ENCODE measurements at places on chromosomes 5 and 9. TPM values are rescaled to one million over a fixed set of nuclear protein-coding genes. Genes with fewer than 3 reads are reported as not detected.

- no peak for DNase-seq
Measured at GRCh38 chr5:16618138-16618897, 1.5 kb upstream of the RETREG1 start.

DNA sequence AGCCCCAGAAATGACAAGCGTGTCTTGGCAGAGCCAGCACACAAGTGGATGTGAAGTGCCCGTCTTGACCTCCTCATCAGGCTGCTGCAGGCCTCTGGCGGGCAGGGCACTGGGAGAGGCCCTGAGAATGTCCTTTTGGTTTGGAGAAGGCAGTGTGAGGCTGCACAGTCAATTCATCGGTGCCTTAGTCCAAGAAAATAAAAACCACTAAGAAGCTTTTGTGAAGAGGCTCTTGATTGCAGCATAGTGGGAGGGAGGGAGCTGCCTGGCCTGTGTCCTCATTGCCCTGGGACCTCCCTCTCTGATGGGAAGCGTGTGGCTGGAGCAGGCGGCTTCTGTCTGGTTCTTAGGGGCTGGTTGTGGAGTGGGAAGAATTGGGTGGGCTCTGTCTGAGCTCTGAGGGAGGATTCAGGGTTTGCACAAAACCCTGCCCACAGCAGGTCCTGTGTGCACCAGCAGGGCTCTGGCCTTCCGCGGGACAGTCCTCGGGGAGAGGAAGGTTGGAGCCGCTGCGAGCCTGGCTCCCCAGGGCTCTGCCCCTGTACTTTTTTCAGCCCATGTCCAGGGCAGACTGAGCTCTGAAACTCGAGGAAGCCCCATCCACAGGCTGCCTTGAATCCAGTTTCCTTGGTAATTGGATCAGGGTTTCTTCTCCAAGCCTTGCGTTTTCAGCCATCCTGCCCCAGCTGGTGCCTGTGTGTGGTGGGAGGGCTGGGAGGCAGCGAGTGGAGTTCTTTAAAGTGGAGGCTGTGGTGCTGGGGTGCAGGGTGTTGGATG is 1.1 kb downstream of the HRCT1 start:
- no peak for DNase-seq

DNA sequence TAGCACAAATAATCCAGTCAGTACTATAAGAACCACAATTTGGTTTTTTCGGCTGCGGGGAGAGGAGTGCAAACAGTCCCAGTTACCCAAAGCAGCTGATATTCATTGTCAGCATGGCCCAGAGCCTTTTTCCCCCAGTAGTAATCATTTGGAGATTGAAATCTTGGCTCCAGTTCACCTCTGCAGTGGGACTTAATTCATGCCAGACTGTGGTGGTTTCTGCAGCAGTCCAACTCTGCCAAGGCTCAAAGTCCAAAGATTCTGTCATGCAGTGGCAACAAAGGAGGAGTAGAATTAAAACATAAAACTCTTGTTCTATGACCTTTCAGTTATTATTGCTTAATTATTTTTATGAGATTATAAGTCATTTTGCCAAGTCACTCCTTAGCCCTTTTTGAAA is 25.0 kb upstream of the TRIM36 start:
- DNase-seq = no peak

GRCh38 chr9:107425101-107426025 is 64.2 kb downstream of the KLF4 start:
- no peak for DNase-seq

DNA sequence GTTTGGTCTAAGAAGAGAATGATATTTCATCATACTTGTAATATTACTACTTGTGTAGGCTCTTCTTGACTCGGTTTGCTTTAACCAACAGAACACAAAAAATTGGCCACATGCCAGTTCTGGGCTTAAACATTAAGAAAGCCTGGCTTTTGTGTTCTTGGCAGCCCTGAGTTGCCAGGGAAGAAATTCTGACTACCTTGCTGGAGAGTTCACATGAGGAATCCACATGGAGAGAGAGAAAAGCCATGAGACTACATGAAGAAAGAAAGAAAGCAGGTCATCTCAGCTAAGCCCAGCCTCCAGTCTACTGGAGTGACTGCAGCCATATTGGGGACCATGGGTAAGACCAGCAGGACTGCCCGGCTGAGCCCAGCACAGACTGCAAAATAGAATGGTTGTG is 524.8 kb downstream of the RAB3C start:
- no peak for DNase-seq

DNA sequence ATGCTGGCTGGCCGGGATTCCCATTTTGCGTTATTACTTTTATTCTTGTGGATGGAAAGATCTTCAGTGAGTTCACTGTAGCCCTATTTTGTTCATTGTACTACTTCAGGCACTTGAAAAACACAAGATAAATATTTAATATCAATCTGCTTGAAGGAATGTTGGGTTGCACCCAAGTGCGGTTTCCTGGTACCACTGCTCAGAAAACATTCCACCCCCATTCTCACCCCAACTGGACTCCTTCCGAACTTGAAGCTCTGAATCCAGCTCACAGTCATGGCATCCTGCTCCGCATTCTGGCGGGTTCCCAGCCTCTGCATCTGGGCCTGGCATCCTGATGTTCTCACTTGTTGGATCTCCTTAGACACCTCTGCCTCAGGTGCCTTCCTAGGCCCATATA is 103.2 kb downstream of the CFAP90 start:
- DNase-seq = no peak

GRCh38 chr9:126607086-126607485 is 6.6 kb upstream of the LMX1B start:
- no peak for DNase-seq

DNA sequence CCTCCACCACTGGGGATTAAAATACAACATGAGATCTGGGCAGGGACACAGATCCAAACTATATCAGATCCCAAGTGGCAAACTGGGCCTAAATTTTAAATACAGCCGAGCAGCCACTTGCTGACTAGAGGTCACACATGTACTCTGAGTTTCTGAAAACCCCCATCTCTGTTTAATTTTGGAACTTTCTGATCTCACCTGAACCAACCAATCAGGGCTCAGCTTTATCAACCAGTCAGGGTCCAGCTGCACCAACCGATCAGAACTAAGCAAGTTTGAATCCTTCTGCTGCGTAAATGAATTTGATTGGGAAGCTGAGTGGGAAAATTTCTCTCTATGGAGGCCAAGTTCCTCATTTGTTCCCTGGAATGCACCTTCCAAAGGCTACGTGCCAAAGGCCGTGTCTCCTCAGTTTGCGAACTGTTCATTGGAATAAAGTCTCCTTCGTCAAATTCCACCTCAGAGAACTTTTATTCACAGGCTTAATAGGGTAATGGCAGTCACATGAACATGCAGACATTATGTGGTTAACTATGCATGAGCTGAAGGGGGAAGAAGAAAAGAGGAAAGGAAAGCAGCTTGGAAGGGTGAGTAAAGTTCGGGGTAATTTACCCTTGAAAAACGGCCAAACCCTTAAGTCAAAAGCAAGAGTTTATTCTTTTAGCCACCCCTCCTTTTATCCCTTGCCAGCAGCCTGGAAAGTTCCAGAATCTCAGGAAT is 3.7 kb downstream of the CD180 start:
- DNase-seq = no peak

DNA sequence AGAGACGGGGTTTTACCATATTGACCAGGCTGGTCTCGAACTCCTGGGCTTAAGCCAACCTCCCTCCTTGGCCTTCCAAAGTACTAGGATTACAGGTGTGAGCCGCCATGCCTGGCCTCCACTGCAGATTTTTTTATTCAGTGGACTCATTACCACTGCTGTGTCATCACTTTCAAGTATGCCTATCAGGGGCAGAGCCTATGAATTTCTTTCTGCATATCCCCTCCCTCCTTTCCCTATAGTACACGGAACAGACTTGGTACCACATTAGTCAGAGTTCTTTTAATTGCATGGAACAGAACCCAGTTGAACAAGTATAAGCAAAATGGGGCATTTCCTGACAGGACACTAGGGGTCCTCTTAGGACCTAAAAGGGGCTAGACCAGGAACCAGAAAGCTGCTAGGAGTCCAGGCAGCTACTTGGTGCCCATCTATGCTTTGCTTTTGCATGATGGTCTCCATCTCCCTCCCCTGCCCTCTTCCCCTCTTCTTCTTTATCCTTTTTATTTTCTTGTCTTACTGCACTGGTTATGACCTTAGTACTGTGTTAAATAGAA is 5.8 kb downstream of the BSPRY start:
- DNase-seq = peak; percentile 52

GRCh38 chr9:15480028-15480427 is 30.7 kb downstream of the PSIP1 start:
- no peak for DNase-seq

GRCh38 chr9:34125681-34126206 is 754 bp downstream of the DCAF12 start:
- DNase-seq = peak; percentile 35

- no peak for DNase-seq
Measured at GRCh38 chr5:119405419-119405818, 46.9 kb upstream of the HSD17B4 start.

GRCh38 chr5:10364186-10364689 is 10.7 kb downstream of the MARCHF6 start:
- DNase-seq = no peak

- DNase-seq = no peak
Measured at GRCh38 chr9:100913257-100913656, 115.3 kb upstream of the PLPPR1 start.

- DNase-seq = no peak
Measured at GRCh38 chr9:112489039-112489546, 2.5 kb downstream of the KIAA1958 start.

GRCh38 chr5:176535101-176535663 is 2.0 kb downstream of the RNF44 start:
- DNase-seq = no peak

DNA sequence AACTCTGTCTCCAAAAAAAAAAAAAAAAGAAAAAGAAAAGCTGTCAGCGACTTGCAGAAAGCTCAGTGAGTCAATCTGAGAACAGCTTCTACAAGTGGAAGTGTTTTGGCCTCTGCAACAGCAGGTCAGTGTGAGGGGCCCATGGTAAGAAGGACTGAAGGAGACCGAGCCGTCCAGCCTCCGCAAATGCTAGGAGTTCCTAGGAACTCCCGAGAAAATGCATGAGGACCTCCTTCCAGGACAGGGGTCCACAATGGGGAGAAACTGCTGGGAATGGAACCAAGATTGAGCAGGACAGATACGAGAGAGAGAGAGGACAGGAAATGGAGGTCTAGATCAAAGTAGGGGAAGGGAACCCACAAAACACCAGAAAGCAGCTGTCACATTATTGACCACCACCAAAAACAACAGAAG is 180.5 kb downstream of the CRB2 start:
- DNase-seq = no peak

- no peak for DNase-seq
Measured at GRCh38 chr5:123549256-123549904, 37.4 kb downstream of the CSNK1G3 start.

DNA sequence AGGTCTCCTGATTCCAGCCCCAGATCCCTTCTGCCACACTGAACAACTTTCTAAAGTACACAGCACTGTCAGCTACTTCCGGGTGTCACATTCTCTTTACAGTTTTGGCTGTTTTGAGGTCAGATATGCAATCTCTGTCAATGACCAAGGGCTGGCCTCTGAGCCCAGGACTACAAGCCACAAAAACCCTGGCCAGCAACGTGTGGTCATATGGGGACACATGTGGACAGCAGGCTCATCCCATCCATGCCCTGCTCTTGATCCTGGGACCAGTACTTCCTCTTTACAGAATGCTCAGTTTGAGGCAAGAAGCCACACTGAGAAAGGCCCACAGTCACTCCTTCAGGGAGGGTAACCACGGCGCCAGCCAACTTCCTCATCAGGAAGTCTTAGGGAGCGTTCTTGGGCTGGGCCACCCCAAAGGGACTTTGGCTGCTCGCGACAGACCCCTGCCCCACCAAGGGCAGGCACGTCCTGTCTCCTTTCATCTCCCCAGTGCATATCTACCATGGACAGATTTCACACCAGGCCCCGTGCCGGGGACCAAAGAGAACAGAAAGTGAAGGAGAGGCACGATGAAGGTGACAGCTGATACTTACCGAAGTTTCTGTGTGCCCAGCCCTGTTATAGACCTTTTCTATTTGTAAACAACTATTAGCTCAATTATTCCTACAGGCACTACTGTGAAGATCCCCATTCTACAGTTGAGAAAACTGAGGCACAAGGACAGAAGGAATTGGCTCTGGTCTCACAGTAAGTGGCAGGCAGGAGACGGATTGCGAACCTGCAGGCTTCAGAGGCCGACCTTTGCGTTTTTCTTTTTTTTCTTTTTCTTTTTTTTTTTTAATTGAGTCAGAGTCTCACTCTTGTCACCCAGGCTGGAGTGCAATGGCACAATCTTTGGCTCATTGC is 37.3 kb downstream of the STK10 start:
- DNase-seq = no peak

- no peak for DNase-seq
Measured at GRCh38 chr5:155587458-155587857, 573.9 kb downstream of the KIF4B start.

GRCh38 chr5:74916831-74917710 is 50.9 kb upstream of the FAM169A start:
- DNase-seq = peak; percentile 80

DNA sequence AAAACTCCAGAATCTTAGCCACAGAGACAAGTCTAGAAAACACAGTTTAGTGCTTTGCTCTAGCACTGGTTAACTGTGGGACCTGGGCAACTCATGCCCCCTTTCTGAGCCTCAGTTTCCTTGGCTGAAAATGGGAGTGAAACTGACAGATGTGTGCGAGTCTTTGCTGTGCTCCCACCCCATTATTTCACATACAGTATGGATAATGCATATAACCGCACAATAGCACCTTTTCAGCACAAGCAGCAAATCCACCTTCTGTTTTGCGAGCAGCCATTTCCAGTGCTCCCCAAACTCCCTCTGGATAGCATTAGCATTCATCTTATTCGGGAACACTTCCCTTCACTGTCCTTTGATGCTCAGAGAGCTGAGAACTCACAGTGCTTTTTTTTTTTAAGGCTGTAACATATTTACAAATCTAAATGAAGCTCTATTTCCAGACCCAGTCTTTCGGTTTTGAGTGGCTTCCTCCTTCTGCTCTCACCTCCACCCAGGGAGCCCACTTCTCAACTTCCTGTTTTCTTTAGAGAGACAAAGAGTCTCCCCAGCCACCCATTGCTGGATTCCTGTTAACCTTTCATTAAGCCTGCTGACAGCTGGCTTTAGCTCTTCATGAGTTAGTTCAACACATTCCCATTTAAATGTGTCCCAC is 49.2 kb downstream of the TIMD4 start:
- DNase-seq = no peak

PCDHGC5 gene
- 0.25 TPM for total RNA-seq

TRAF1 gene
- 1.3 TPM for total RNA-seq

PNPLA7 gene
- 1.8 TPM for total RNA-seq

SRP19 gene
- total RNA-seq = 63.5 TPM

FRMD3 gene
- total RNA-seq = 0.12 TPM

GRXCR2 gene
- 0.16 TPM for total RNA-seq

TMEM174 gene
- not detected for total RNA-seq

PCDHGB7 gene
- 2.4 TPM for total RNA-seq

IRX1 gene
- not detected for total RNA-seq

IL3 gene
- not detected for total RNA-seq

EQTN gene
- total RNA-seq = not detected

CACFD1 gene
- total RNA-seq = 27.0 TPM
